ENCODE measurements at places on chromosomes 5 and 9.
A peak's percentile ranks its signal among the peaks of the same experiment; 100 is the strongest.

GRCh38 chr5:162484986-162485385 is 417.4 kb downstream of the GABRG2 start:
- DNase-seq, result no peak

DNA sequence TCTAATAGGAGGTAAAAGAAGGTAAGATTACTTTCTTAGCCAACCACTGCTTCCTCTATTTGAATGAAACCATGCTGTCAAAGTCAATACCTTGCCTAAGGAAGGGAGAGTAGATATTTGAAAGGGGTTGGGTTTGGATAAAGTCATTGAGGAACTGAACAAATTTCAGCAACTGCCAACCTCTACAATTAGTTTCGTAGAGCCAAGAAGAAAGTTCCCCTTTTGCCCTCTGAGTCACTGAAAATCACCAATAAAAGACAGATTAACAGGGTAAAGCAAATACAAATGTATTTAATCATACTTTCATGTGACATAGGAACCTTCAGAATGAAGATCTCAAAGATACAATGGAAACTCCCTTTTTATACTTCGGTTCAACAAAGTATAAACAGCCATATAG is 615.7 kb downstream of the GABRG2 start:
- DNase-seq, result no peak

GRCh38 chr5:145056800-145057199 is 778.3 kb downstream of the PRELID2 start:
- no peak for DNase-seq

- DNase-seq, result no peak
These were observed 56.6 kb downstream of the CHSY3 start for GRCh38 chr5:129960831-129961230.

DNA sequence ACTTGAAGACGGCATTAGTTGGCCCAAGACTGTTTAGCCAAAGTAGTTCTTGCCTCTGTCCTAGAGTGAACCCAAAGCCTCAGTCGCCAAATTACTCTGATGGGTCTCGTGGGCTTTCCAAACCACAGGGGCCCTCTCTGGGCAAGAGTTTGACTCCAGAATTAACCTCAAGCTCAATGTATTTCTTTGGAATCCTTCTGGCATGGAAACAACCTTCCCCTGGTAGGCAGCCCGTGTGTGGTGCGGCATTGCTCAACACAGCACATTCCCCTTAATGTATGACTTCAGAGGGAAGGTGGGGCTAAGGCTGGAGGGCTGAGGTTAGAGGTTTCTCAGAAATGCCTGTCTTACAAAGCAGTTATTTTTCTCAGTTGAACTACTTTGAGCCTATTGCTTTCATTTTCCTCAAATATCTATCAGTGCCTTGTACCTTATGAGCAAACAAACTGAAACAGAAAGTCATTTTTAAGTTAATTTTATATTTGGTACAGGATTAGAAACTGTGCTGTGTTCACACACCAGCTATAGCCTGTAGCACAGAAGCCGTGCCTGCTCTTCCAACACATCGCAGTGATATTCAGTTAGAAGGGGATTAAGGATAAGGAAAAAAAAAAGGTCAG is 123.9 kb upstream of the HAPLN1 start:
- DNase-seq, result no peak

- no peak for DNase-seq
These were observed 94.7 kb upstream of the OSMR start for GRCh38 chr5:38751103-38751502.

- DNase-seq, result no peak
These were observed 33.7 kb downstream of the CENPP start for GRCh38 chr9:92359394-92359995.

DNA sequence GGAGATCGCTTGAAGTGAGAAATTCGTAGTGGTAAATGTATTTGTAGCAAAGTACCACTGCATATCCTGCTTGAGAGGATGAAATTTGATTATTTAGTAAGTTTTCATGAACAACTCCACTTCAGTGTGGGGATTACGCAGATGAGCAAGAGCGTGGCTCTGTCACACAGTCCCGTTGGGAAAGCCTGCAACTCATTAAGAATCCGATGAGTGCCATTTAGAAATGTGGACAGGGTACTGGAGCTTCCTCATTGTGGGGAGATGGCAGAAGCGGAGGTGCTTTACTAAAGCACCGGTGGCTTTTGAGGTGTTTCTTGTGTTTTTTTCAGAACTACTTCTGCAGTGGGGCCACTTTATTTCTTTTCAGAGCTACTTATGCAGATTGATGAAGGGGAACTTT is 1.4 kb downstream of the TJP2 start:
- DNase-seq, result no peak

- DNase-seq, result no peak
These were observed 275.2 kb downstream of the CWC27 start for GRCh38 chr5:65043843-65044359.

DNA sequence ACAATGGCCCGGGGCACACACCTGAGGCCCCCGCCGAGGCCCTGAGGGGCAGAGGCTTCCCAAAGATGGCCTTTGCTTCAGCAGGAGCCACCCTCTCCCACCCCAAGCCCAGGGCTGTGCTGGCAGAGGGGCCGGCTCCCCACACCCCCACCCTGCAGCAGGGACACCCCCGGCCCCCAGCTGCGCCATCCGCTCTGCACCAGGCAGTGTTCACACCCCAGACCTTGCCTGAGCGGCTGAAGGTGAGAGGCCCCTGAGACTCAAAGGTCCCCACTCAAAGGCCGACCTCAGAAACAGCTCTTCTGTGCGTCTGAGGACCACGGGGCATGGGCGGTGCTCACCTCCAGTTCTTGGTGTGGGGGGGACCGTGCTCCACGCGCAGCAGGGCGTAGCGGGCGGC is 37.6 kb downstream of the SLC12A7 start:
- DNase-seq, result no peak

DNA sequence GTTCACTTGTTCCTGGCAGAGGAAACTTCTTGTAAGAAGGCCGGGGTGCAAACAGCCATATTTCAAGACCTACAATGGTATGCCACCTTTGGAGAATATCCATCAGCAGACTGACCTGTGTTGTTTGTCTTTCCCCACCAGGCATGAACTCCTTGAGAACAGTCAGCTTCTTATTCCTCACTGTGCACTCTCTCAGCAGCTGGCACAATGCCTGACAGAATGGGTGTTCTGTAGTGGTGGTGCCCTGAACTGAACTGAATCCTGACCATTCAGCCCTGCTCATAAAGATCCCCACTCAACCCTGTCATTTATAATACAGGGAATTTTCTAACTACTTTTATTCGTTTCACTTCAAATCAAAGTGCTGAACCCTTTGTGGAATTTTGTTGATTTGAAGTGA is 206.9 kb downstream of the COX7C start:
- DNase-seq, result no peak

- DNase-seq, result peak; percentile 86
These were observed 32.1 kb upstream of the SPRY4 start for GRCh38 chr5:142356716-142357468.

- no peak for DNase-seq
These were observed 165.9 kb downstream of the SH3GL2 start for GRCh38 chr9:17744786-17745185.

DNA sequence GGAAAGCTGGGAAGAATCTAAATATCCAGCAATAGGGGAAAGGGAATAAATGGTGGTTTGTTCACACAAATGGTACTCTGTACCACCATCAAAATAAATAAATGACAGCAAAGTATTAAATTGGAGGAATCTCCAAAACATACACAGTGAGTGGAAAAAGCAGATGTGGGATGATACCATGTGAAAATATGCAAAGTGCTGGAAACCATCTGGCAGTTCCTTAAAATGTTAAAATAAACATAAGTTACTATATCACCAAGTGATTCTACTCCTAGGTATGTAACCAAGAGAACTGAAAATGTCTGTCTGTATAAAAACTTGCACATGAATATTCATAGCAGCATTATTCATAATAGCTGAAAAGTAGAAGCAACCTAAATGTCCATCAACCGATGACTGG is 41.9 kb upstream of the TEX48 start:
- DNase-seq, result no peak

- DNase-seq, result no peak
These were observed 92.5 kb downstream of the MTX3 start for GRCh38 chr5:79898611-79899010.

- DNase-seq, result no peak
These were observed 1.1 kb downstream of the VLDLR start for GRCh38 chr9:2622461-2623287.

- peak; percentile 66 for DNase-seq
These were observed 39.3 kb downstream of the NR2F1 start for GRCh38 chr5:93622240-93622885.

DNA sequence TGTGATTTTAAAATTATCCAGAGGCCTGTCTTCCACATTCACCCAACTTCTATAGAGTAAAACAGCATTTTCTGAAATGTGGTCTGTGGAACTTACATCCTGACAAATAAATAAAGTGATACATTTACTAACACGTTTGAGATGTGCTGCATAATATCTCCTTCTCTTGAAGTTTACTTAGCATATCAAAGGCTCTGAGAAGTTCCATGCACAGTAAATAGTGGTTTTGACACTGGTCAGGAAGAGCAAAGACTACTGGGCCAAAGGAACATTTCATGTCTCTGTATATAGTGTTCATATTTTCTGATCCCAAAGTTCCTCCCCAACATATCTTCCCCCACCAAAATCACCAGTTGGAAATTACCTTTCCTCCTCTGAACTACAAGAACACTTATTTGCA is 30.5 kb upstream of the TARS1 start:
- DNase-seq, result no peak

- no peak for DNase-seq
These were observed at the start of gene PRLR for GRCh38 chr5:35230038-35230611. Gene PRLR (minus strand): TSS chr5:35230487. CDS start chr5:35089620, 140,867 bp downstream.

- DNase-seq, result no peak
These were observed 8.2 kb upstream of the DOCK2 start for GRCh38 chr5:169628892-169629291.

DNA sequence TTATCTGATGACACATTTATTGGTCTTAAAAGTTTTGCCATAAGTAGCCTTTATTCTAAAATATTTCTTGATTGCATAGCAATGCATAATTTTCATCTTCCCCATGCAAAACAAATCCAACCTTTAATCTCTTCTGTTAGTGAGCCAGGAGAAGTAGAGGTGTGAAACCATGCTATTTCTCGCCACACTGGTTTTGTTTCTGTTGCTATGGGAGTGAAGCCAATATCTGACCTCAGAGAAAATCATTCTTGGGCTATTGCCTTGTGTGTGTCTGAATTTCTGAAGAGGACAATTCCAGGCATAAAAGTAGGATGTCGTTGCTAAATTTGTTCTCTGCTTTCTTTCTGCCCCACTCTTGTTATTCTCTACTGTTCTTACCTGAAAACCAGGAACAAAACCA is 183.6 kb downstream of the PTTG1 start:
- no peak for DNase-seq

- DNase-seq, result no peak
These were observed 77.8 kb downstream of the COL15A1 start for GRCh38 chr9:99021512-99021911.

- no peak for DNase-seq
These were observed 138.6 kb downstream of the ARRDC3 start for GRCh38 chr5:91244380-91245073.

Measured in CD4-positive, alpha-beta T cell treated with Interleukin-4 for 1 hour (primary cell).